Activated CD4-positive, alpha-beta T cell treated with anti-CD3 and anti-CD28 coated beads, Interleukin-2, amount 50 U/mL, for 4 hours (primary cell): ENCODE measurements at places on chromosomes 16 and 17.
A peak's percentile ranks its signal among the peaks of the same experiment; 100 is the strongest.

- no peak for DNase-seq
Measured at GRCh38 chr16:56277075-56277474, 85.8 kb downstream of the GNAO1 start.

DNA sequence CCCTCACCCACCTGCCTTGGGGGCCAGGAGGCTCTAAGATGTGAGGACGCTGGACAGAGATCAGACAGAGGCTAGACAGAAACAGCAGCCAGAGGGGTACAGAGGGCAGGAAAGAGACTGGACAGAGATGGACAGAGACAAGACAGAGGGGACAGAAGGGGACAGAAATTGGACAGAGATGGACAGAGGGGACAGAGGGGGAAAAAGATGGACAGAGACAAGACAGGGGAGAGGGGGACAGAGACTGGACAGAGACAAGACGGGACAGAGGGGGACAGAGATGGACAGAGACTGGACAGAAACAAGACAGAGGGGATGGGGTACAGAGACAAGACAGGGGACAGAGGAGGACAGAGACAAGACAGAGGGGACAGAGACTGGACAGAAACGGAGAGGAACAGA lies 16.1 kb downstream of the UTS2R start:
- no peak for DNase-seq

DNA sequence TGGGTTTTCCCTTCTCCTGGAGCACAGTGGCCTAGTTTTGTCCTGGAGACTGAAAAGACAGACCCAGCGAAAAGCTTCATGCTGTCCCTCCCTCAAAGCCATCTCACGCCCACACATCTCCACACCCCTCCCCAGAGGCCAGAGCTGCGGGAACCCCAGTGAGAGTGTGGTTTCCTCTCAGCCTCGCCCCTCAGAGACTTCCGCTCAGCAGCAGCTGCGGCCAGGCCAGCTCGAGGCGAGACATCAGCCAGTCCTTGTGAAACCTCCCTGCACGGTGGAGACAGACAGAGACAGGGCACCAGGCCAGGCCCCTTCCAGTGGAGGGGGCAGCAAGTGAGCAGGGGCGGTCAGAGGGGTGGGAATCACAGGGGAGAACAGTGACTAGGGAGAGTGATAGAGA lies 77.0 kb upstream of the TNRC6C start:
- DNase-seq = peak; percentile 31

GRCh38 chr17:81870981-81871386 lies at the start of gene ARHGDIA:
Gene ARHGDIA (minus strand): TSS chr17:81871337. CDS start chr17:81869930, 1,407 bp downstream.
- DNase-seq = no peak

GRCh38 chr17:12553625-12554024 lies 112.1 kb upstream of the MYOCD start:
- DNase-seq = no peak

- DNase-seq = peak; percentile 27
Measured at GRCh38 chr17:47776330-47777197, 43.5 kb downstream of the TBX21 start.
